Hematopoietic multipotent progenitor cell (in vitro differentiated cells): ENCODE measurements at places on chromosomes 2 and 18. TPM values are rescaled to one million over a fixed set of nuclear protein-coding genes. Genes with fewer than 3 reads are reported as not detected.

ANKRD30B gene
- not detected for total RNA-seq

CRYGD gene
- total RNA-seq = 5.7 TPM

NGEF gene
- total RNA-seq = not detected

ACVR1C gene
- total RNA-seq = 0.27 TPM

SPR gene
- total RNA-seq = 0.54 TPM

SCN1A gene
- under 0.01 TPM for total RNA-seq

FLACC1 gene
- 0.27 TPM for total RNA-seq

SLC8A1 gene
- total RNA-seq = 1.6 TPM

SERPINB3 gene
- total RNA-seq = not detected

GREB1 gene
- 0.27 TPM for total RNA-seq

SH2D6 gene
- total RNA-seq = not detected

UGT1A6 gene
- 0.27 TPM for total RNA-seq

GRCh38 chr2:226868331-226869162 lies 32.7 kb downstream of the RHBDD1 start:
- no peak for DNase-seq

- no peak for DNase-seq
Measured at GRCh38 chr18:21459706-21460286, 140.7 kb downstream of the ESCO1 start.

DNA sequence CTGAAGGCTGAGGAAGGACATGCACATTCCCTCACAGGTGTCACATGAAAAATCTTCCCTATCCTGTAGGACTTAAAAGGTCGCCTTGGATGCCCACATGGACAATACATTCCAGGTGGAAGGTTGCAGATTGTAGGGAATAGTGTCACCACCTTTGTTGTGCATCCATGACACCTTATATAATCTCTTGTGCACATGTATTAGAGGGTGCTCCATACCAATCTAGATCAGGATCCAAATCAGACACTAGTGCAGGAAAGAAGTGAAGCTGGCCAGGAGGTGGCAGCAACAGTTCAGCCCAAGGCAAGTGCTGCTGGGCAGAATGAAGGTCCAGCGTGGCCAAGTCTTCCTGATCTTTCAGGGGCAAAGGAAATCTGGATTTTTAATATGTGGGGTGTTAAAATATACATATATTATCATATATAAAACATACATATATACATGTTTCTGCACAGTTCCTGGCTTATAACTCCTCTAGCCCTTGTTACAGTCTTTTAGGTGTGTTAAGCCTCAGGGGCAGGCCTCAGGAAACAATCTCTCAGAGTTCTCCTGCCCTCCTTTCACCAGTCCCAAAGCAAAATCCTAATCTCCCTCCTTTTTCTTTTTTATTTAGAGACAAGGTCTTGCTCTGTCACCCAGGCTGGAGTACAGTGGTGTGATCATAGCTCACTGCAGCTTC lies 16.6 kb downstream of the NIF3L1 start:
- DNase-seq = peak; percentile 63

GRCh38 chr18:25052511-25052921 lies 299.4 kb downstream of the ZNF521 start:
- no peak for DNase-seq

DNA sequence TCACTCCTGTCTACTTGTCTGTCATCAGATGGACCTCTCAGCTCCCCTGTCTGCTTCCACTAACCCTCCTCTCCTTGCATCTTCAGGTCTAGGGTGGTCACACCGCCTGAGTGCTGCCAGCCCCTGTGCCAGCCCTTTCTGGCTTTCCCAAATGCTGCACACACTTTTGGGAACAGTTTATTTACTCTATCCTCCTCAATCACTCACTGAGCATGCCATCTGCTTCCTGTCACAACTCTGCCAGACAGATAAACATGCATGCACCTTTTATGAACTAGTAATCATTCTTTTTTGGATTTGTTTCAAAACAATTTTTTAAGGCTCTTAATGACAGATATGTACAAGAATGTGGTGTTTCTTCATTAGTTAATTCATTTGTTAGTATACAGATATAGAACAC lies 56.3 kb upstream of the CCDC195 start:
- no peak for DNase-seq

DNA sequence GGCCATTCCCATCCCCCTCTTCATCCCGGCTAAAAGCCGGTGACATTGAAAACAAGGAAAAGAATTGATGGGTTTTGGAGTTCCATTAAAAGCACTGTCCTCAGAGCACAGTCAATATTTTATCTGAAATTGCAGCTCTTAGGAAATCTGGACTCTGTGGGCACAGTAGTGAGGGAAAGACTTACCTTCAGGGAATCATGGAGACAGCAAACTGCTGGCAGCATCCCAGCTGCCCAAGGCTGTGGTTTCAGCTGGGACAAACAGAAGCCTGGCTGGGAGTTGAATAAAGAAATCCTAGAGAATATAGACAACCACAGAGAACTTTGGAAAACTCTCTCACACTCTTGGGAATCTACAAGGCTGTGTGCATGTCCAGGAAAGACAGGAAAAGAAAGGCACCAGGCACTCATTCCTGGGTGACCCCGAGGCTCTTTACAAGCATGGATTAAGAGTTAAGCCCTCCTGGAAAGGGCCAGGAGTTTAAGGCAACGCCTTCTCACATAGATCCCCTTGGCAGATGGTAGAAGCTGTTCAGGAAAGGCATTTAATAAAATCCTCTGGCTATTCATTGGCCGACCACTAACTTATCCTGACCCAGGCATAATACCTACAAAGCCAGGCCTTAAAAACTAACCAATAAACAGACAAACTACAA lies 255.1 kb downstream of the MYT1L start:
- no peak for DNase-seq

GRCh38 chr2:70484086-70484485 lies 69.5 kb downstream of the TGFA start:
- no peak for DNase-seq

GRCh38 chr2:65638443-65638842 lies 206.0 kb upstream of the SPRED2 start:
- DNase-seq = peak; percentile 5

DNA sequence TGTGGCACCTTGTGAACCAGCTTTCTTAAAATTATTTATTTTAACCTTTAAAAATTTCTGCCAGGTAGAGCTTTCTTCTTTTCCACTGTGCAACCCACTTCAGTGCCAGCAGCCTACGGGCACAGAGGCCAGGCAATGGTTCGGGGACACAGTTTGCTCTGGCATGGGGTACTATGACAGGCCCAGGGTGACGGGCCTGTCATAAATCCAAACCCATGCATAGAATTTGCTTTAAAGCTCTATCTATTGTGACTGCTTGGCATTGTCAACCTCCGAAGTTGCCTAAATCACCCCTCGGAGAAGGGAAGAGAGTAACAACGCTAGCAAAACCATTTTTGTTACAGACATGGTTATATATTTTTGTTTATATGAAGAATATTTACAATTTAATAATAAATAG lies 1.5 kb downstream of the ODC1 start:
- DNase-seq = no peak

- DNase-seq = peak; percentile 83
Measured at GRCh38 chr2:8525582-8526402, 156.1 kb upstream of the ID2 start.

GRCh38 chr18:24584813-24585212 lies 124.4 kb downstream of the HRH4 start:
- DNase-seq = no peak

- no peak for DNase-seq
Measured at GRCh38 chr2:19140463-19141208, 217.8 kb downstream of the OSR1 start.

- DNase-seq = no peak
Measured at GRCh38 chr2:207112383-207112782, 53.4 kb downstream of the KLF7 start.

DNA sequence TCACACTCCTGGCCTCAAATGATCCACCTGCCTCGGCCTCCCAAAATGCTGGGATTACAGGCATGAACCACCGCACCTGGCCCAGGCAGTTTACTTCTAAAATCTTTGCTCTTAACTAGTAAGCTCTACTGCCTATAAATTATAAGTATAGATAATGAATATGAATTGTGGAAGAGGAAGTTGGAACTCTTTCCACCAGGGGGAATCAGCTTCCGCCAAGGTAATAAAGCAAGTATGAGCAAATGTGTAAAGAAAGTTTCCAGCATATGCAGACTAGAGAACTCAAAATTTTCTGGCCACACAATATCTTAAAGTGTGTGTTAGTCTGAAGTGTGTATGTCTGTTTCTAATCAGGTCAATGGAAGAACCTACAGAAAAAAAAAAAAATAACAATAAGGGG lies 68.1 kb downstream of the RMDN2 start:
- peak; percentile 12 for DNase-seq

GRCh38 chr18:50422286-50422898 lies 47.5 kb downstream of the SKA1 start:
- DNase-seq = no peak

- DNase-seq = peak; percentile 28
Measured at GRCh38 chr2:102291319-102292075, 19.9 kb upstream of the IL1RL1 start.

DNA sequence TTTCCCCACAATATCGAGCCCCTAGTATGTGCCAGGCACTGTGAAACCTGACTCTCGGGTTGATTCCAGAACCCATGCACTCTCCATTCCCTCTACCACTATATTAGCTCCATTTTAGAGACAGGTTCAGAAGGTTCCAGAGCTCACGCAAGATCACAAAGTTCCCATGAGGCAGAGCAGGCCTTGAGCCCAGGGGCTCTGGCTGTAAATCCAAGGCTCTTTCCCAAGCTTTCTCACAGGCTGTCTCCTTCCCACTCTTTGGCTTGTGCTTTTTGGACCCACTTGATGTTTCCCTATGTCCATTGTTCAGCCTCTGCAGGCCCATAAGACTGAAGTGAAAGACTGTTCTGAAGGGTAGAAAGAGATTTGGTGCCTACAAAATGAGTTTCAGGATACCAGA lies 15.7 kb downstream of the KIAA2012 start:
- no peak for DNase-seq

- DNase-seq = no peak
Measured at GRCh38 chr2:113831161-113831560, 58.7 kb upstream of the ACTR3 start.

- no peak for DNase-seq
Measured at GRCh38 chr2:235514627-235515363, 21.0 kb downstream of the AGAP1 start.

- no peak for DNase-seq
Measured at GRCh38 chr2:149389506-149390167, 59.2 kb downstream of the LYPD6 start.

GRCh38 chr18:67265464-67266245 lies 250.9 kb downstream of the DSEL start:
- DNase-seq = peak; percentile 48

DNA sequence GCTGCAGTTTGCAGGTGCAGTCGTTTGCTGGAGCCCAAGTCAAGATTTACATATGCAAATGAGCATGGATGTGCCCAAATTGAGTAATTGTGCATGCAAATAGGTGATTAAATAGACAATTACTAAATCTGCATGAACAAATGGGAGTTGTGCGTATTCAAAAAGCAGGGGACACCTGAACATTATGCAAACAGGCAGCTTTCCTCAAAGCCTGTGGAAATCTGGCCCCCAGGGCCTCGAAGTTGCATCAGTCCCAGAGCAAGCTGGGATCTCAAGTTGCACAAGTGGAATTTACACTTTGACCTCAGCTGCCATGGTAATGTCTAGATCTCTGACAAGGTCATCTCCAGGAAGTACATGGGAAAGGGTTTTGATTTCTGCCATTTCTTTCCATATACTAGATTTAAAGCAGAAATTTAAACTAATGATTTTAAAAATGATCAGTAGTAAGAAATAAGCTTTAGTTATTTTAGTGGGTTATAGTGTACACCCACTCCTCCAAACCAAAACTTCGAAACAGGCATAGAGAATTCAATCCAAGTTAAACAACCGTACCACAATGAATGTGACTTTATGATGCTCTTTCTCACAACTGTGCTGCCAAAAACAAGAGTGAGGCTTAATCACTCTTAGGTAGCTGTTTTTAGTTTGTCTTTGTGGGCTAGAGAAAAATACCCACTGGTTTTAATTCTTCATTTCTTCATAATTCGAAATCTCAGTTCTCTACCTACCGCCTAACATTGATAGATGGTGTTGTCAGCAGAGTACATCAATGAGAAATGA lies 110.7 kb downstream of the RND3 start:
- DNase-seq = no peak

DNA sequence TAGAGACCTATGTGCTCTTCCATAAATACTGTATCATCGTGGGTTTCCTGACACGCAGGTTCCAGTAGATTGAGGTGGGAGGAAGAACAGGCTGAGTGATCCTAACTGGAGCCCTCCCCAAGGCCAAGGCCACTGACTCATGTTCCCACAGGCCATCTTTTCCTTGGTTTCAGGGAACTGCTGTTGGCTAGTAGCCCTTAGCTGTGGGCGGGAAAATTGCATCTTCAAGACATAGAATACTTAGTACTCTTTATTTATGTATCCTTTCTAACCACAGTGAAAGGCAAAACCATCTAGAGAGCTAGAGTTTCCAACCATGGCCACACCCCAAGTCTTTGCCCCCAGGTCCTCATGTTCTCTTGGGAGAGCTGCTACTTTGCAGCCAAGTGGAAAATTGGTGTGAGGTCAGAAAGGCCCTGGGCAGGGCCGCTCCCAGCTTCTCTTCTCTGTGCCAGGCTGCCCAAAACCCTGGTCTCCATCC lies 55.9 kb downstream of the COPS8 start:
- DNase-seq = no peak

- no peak for DNase-seq
Measured at GRCh38 chr2:101723371-101724124, 26.0 kb downstream of the MAP4K4 start.

GRCh38 chr18:22734791-22735627 lies 198.1 kb upstream of the RBBP8 start:
- DNase-seq = no peak

DNA sequence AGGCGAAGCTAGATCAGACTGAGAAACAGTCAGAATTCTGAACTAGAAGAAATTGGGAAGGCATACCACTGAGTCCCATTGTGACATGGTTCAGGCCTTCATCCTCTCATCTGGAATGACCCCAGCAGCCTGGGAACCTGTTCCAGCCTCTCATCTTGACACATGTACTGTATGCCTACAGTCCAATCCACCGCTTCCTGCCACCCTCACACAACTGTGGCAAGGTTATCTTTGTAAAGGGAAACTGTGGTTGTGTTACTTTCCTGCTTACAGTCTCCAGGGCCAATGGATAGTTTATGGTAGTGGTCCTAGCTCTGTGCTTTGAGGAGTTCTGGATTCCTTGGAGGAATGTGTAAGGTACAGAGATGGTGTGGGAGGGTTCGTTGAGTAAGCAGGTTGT lies 296.9 kb upstream of the TRIB2 start:
- no peak for DNase-seq
